ENCODE measurements at places on chromosomes 2 and 18. TPM values are rescaled to one million over a fixed set of nuclear protein-coding genes. Genes with fewer than 3 reads are reported as not detected.

DNA sequence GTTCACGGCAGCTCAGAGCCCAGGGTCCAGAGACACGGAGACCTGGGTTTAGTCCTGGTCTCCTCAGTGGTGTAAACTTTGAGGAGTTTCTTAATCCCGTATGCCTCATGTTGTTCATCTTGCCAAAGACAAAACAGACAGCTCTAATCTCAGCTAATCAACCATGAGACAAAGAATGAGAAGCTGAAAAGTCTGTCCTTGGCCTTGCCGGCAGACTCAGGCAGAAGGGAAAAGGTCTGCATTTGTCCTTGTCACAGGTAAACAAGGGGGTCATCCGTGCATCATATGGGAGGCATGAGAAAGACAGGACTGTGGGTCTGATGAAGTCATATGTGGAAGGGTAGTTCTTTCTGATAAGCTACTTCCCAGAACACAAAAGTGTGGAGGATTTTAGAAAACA lies 1.8 kb upstream of the ARMC9 start:
- DNase-seq: no peak

- no peak for DNase-seq
These were observed 230.7 kb downstream of the ZNF516 start for GRCh38 chr18:76264198-76264875.

- DNase-seq: peak; percentile 11
These were observed 800 bp downstream of the TTC21B start for GRCh38 chr2:165952741-165953211.

- peak; percentile 39 for DNase-seq
These were observed 47.6 kb downstream of the HNRNPLL start for GRCh38 chr2:38554973-38555595.

DNA sequence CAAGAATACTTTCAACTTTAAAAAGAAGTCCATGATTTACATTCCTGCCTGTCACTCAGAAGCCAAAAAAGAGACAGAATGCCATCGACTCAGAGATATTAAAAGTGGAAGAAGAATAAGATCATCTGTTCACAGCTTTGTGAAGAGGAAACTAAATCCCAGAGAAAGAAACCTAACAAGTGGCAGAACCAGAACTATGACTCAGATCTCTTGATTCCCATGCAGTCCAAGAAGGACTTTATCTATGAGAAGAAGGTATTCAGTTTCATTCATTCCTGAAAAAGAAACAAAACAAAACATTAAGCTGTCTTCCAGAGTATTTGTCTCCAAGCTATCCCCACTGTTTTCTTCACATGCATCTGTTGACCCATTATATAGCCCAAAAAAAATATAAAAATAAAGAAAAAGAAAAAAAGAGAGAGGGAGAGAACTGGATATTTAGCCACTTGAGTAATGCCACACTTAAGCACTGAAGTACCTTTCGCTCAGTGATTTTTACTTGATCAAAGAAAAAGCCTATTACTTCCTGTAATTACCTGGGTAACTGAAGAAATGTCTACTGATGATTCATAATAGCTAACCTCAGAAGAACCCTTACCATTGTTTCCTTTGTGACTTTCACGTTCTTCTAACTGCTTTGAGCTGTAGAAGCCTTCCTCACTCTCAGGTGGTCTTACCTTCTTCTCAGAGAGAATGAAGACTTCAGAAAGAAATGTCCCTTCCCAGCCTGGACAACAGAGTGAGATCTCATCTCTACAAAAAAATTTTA lies 17.7 kb upstream of the AKAIN1 start:
- DNase-seq: no peak

DNA sequence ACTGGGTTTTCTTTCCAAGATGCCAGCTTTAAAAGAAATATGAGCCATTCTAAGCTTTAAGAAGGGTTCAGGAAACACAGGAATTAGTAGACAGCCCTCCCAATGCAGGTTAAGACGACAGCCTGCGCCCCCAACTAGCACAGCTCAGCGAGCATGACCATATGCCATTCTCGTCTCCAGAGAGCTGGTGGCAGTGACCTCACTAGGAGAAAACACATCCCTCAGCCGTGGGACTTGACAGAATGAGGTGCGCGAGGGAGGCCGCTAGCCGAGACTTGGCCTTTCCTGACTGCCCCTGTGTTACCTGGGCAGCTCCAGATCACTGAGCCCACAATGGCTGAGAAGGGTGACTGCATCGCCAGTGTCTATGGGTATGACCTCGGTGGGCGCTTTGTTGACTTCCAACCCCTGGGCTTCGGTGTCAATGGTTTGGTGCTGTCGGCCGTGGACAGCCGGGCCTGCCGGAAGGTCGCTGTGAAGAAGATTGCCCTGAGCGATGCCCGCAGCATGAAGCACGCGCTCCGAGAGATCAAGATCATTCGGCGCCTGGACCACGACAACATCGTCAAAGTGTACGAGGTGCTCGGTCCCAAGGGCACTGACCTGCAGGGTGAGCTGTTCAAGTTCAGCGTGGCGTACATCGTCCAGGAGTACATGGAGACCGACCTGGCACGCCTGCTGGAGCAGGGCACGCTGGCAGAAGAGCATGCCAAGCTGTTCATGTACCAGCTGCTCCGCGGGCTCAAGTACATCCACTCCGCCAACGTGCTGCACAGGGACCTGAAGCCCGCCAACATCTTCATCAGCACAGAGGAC lies 103.9 kb downstream of the MAPK4 start:
- no peak for DNase-seq

DNA sequence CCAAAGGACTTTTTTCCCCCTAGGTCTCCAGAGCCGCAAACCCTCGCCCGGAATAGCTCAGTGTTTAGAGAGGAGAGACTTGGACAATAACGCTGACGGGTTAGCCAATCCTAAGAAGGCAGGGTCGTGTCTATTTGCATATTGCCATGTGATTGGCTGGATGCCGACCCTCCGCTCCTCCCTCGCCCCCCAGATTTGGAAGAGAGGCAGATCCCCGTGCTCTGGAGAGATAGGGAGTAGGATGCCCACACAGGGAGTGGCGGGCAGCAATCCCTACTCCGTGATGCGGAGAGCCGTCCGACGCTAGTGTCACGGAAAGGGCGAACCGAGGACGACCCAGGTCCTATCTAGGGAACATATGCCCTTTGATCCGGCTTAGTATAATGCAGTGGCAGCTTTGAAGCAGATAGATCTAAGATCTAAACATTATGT lies 1.4 kb downstream of the WNT6 start:
- peak; percentile 35 for DNase-seq

DNA sequence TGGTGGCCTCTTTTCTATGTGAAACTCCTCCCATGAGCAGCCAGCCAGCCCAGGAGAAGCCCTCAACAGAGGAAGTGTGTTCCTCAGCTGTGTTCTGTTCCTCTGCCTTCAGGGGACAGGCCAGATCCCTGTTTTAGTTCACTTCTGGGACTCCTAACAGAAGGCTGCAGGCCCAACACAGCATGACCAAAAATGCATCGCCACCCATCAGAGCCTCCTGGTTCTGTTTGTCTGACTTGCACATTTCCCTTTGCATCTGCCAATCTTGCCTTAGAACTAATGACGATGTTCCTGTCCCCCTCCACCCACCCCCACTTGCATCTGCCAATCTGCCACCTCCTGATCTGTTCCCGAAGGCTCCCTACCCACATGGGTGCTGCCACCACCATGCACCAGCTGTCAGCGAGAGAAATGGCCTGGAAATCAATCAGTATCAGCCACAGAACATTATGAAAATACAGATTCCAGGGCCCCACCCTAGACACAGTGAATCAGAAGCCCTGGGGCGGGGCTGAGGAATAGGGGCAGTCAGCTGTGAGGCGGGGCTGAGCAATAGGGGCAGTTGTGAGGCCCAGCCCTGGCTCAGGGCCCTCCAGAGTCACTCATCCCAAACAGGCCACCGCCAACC lies 51.0 kb downstream of the FAM168B start:
- no peak for DNase-seq

DNA sequence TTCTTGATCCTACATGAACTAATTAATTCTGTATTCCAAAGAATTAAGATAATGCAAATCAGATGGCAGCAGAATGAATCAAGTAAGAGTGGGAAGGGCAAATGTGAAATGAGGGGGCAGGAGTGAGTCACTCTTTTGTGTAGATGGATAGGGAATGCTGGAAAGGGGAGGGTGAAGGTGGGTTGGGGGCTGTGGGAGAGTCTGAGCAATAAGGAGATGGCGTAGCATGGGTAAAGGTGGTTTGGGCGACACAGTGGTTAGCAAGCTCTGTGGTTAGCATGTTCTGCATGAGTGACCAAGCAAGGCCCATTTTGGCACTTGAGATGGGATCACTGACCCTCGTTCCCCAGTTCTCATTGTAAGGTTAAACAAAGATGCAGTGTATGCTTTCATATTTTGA lies 20.4 kb downstream of the GPD2 start:
- no peak for DNase-seq

GRCh38 chr2:230267059-230267458 lies 41.5 kb downstream of the SP140 start:
- no peak for DNase-seq

DNA sequence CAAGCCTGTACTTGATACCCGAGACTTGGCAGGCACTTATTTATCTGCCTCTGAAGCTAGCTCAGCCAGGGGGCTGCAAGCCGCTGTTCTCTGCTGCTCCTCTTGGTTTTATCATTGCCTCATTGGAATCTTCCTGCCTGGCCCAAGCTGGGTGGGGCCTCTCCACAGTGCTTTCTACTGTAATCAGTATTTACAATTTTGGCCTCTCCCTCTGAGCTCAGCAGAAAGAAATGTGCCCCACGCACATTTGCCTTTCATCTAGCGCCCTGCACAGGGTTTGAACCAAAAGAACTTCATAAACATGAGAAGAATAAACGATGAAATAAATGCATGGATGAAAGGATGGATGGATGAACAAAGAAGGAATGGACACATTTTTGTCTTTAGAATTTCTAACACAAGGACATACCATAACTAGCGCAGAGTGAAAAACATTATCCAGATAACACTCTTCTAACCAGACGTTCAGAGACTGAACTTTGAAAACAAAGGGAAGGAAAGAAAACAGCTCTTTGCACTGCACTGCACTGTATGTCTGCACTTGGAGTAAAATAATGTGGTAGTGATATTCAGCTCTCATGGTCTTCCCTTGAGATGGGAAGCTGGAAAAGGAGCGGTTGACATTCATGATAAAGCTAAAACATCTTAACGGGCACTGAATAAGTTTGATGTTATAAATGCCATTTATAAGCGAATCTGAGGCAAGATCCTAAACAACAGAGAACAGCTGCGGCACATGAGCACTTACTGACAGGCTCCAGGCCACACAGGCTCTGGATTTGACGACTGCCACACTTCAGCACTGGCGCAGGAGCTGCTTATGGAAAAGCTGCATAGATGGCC lies 86.8 kb upstream of the SP3 start:
- peak; percentile 84 for DNase-seq

- peak; percentile 2 for DNase-seq
These were observed 186.3 kb downstream of the RIT2 start for GRCh38 chr18:42929181-42929580.

DNA sequence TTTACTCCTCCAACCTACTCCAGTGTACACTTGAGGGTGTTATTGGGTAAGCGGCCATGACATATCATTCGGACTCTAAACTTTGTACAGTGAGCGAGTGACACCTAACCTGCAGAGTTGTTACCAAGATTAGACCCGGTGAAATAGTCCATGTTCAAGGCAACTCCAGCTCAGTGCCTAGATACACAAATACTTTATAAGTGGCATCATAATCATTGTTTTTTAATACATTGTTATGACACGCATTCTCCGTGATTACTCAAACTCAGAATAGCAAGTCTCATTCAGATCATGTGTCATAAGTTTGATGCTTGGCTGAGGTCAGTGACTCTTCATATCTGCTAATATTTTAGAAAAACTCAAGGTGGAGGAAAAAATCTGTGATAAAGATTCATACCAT lies 597.8 kb downstream of the DCC start:
- DNase-seq: no peak

DNA sequence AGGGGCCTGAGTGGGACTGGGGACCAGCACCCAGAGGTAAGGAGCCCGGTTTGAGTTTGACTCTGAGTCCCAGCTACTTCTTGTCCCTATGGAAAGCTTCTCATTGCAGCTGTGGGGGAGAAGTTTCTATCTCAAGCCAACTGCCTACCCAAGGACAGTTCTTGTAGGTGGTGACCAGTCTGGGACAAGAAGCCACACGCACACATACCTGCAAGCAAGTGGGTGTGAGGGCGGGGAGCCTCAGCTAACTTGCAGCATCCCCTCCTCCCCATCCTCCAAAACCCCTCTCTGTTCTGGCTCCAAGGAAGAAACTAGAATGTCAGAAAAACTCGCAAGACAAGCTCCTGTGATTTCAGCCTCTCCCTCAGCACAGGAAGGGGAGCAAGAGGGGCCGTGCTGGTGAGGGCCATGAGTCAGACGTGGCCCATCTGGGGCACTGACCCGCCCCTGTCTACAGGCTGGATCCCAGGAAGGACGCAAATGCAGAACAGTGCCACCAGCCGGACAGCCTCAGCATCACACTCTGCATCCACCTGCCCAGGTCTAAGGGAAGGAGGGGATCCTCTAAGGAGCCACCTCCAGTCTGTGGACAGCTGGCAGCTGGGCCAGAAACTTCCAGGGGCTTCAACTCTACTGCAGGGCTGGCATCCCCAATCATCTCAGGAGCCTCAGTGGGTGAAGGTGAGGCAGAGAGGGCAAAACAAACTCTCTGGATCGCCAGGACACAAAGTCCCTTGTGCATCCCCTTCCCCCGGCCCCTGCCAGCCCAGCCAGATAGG lies 103.4 kb downstream of the TNS1 start:
- peak; percentile 83 for DNase-seq

DNA sequence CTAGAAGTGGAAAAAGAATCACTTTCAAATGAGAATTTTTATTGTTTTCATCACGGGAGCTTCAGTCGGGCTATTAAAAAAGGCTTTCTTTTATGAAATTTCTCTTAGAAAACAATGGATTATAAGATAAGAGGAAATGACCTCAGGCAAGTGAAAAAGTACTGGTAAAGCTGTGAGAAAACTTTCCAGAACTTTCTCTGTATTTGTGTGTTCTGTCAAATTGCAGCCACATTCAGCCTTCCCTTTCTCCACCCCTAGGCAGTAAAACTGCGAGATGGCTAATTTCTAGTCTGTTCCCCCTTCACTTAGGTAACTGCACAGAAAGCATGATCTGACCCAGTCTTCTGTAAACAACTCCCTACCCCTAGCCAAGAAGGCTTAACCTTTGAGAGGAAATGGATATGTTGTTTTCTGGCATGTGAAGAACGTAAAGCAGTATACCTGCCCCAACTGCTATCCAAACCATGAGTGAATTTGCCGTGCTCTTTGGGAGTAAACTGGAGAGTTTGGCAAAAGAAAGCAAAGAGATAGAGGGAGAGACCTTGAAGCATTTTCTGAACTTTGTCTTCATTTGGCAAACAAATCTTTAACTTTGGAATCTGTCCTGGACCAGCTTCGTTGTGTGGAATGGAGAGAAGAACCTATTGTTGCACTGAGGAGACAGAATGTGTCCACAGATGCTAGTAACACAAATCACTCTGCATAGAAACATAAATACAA lies 105.4 kb downstream of the ETAA1 start:
- peak; percentile 47 for DNase-seq

- no peak for DNase-seq
These were observed 14.0 kb upstream of the IMP4 start for GRCh38 chr2:130328710-130329109.

- peak; percentile 36 for DNase-seq
These were observed 23.3 kb upstream of the MAPRE3 start for GRCh38 chr2:26946841-26947784.

- no peak for DNase-seq
These were observed 24.7 kb downstream of the ASB18 start for GRCh38 chr2:236239276-236240065.

STEAP3 gene
- total RNA-seq: 50.9 TPM

METTL5 gene
- 76.6 TPM for total RNA-seq

POTEI gene
- not detected for total RNA-seq

UGT1A4 gene
- not detected for total RNA-seq

CROCC2 gene
- total RNA-seq: 0.41 TPM

C2orf92 gene
- total RNA-seq: 2.0 TPM

VWA3B gene
- not detected for total RNA-seq

ELOA2 gene
- total RNA-seq: not detected

FEV gene
- total RNA-seq: not detected

EVX2 gene
- total RNA-seq: not detected

HOXD1 gene
- total RNA-seq: not detected

All from fibroblast of the aortic adventitia (primary cell).